ENCODE measurements at places on chromosomes 1 and 21.

DNA sequence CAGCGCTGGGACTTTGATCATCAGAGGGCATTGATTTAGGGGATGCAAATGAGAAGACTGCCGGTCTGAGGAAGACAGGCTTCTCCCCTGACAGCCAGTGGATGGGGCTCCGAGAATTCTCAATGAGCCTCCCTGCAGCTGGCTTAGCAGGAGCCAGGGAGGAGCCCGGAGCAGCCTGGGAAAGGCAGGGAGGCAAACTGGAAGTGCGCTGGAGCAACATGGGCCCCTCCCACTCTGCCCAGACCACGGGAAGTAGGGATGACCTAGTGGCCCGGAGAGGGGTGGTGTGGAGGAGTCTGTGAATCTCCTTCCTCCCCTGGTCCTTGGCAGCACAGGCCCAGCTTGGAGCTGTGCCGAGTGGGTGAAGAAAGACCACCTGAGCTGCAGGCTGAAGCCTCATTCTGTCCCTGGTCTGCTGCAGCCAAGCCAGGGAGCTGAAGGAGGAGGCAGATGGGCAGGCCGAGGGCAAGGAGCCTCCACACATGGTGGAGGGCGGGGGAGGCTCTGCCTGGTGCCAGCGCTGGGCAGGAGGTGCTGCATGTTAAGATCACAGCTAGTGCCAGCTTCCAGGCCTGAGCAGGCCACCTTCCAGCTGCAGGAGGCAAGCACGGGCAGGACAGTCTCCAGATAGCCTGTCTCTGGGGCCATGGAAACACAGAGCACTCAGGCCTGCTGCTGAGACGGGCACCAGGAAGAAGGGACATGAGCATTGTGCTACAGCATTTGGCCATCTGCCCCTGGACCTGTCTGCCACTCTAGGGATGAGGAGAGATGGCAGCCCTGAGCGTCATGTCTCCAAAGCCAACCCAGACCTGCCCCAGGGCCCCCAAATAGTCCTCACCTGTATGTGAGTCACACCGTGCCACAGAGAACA lies 12.2 kb upstream of the CLSTN1 start:
- DNase-seq, result no peak

DNA sequence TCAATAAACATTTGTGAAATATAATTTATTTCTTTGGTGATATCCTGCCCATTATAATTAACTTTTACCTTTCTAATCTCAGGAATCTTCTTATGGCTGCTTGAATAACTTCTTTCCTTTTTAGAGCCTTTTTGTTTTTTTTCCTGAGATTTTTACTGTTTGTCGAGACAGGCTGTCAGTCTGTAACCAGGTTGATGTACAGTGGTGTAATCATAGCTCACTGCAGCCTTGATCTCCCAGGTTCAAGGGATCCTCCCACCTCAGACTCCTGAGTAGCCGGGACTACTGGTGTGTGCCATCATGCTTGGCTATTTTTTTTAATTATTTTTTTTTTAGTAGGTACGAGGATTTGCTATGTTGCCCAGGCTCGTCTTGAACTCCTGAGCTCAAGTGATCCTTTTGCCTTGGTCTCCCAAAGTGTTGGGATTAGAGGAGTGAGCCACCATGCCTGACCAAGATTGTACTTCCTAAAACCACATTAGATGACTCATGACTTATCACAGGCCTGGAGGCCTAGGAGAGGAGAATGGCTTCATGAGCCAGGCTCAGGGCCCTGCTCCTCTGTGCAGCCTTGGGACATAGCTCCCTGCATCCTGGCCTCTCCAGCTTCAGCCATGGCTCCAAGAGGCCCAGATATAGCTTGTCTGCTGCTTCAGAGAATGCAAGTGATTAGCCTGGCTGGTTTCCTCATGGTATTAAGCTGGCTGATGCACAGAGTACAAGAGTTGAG lies 48.6 kb downstream of the CTH start:
- DNase-seq, result no peak

GRCh38 chr1:69494221-69494620 lies 73.5 kb upstream of the LRRC7 start:
- no peak for DNase-seq

- no peak for DNase-seq
These were observed 67.1 kb downstream of the UBE2T start for GRCh38 chr1:202274611-202275010.

GRCh38 chr1:115282807-115283208 lies 55.2 kb downstream of the NGF start:
- DNase-seq, result no peak

DNA sequence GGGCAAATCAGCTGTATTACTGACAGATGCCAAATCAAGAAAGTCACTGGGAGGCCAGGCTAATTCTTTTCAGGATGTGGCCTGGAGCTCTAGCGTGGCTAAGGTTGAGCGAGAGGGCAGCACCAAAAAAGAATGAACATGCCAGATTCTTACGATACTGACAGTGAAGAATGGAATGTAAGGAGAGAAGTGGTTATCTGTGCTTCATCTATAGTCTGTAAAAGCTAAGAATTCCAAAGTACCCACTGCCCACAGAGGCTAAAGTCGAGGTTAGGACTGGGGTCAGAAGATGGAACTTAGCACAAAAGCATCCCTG lies 32.7 kb downstream of the TFAP2E start:
- DNase-seq, result no peak

DNA sequence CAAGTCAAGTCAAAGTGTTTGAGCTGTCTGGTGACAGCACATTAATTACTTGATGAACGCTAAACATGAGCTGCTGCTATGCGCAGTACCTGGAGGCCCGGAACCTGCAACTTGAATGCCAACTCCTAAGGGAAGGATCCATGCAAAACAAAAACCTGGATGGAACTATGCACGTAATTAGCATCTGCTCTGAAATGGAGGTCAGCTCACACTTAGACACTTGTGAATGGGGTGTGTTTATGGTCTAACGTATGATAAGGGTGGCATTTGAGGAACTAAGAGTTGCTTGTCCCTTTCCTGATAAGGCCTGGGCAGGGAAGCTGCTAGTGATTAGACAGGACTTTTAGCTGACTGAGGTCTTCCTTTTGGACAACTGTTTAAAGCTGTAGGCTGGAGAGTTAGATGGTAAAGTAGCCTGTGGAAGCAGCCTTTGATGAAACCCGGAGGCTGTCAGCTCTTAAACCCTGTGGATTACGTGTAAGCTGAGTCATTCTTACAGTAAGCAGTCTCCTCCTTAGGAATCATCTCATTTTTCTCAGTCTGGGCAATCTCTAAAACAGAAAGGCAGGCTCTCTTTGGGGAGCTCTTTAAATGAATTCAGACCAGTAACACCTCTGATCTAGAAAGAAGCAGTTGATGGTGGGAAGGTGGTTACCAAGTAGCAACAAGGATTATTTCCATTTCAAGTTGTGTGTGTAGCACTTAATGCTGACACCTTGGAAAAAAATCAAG lies 6.8 kb downstream of the TENT5C start:
- no peak for DNase-seq

DNA sequence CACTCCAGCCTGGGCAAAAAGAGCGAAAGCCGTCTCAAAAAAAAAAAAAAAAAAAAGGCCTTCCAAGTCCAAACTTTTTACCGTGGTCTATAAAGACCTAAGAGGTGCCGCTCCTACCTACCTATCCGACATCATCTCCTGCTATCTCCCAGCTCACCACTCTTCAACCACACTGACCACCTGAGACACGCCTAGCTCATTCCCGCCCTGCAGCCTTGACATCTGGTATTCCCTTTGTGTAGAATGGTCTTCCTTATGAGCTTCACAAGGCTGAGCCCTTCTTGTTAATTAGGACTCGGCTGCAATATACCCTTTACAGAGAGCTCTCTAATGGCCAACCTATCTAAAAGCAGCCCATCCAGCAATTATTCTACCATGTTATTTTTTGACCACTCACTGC lies 680 bp downstream of the MAGOH start:
- no peak for DNase-seq

- DNase-seq, result no peak
These were observed 13.6 kb upstream of the TRIM17 start for GRCh38 chr1:228430243-228430642.

- DNase-seq, result peak; percentile 45
These were observed 66.3 kb upstream of the DIRAS3 start for GRCh38 chr1:68116643-68117235.

DNA sequence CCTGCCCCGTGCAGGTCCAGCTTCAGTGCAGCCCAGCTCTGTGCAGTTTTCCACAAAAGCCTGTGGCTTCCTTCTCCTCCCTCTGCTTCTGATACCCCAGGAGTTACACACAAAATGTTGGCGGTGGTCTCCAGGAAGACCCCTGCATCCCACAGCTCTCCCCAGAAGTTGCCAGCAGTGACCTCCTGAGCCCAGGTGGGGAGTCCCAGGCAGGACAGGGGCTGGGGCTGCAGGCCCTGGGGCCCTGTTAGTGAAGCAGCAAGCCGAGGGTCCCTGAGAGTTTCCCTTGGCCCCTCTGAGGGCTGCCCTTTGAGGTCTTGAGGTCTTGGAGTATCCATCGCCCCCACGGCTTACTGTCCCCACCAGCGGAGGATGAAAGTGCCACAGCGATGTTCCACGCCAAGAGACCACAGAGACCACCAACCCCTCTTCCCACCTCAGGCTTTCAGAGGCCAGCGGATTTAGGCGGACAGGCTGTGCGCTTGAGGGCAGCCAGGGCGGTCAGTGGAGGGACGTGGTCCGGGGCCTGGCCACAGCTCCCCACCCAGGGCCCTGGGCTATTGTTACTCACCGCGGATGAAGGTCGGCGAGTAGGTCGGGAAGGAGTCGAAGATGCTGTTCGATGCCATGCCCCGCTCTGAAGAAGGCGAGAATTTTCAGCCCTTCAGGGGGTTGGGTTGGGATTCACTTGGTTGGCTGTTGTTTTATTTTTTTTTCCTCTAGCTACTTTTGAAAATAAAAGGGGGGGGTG lies 34.0 kb upstream of the RUNX3 start:
- DNase-seq, result no peak

DNA sequence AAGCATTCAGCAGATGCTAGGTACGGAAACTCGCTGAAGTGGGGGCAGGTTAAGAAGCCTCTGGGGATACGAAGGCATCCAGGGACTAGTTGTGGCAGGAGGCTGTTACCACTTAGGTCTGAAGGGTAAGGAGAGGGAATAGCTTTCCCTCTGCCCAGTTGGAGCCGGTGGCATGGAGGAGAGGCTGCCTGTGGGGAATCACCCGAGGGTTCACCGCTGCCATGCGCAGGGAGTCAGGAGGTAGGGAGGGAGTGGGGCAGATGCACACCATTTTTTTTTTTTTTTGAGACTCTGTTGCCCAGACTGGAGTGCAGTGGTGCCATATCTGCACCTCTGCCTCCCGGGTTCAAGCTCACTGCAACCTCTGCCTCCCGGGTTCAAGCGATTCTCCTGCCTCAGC lies 6.1 kb downstream of the PCSK9 start:
- no peak for DNase-seq

- no peak for DNase-seq
These were observed 68.5 kb downstream of the HHAT start for GRCh38 chr1:210397252-210397651.

GRCh38 chr21:45994086-45994661 lies 12.6 kb downstream of the COL6A1 start:
- no peak for DNase-seq

GRCh38 chr1:19754482-19754881 lies 45.2 kb downstream of the TMCO4 start:
- DNase-seq, result peak; percentile 1

- no peak for DNase-seq
These were observed 501.0 kb upstream of the USP24 start for GRCh38 chr1:55716151-55716550.

GRCh38 chr1:207867136-207868109 lies 43.5 kb downstream of the CD34 start:
- no peak for DNase-seq

GRCh38 chr1:21510885-21511578 lies 1.8 kb downstream of the ALPL start:
- DNase-seq, result no peak

DNA sequence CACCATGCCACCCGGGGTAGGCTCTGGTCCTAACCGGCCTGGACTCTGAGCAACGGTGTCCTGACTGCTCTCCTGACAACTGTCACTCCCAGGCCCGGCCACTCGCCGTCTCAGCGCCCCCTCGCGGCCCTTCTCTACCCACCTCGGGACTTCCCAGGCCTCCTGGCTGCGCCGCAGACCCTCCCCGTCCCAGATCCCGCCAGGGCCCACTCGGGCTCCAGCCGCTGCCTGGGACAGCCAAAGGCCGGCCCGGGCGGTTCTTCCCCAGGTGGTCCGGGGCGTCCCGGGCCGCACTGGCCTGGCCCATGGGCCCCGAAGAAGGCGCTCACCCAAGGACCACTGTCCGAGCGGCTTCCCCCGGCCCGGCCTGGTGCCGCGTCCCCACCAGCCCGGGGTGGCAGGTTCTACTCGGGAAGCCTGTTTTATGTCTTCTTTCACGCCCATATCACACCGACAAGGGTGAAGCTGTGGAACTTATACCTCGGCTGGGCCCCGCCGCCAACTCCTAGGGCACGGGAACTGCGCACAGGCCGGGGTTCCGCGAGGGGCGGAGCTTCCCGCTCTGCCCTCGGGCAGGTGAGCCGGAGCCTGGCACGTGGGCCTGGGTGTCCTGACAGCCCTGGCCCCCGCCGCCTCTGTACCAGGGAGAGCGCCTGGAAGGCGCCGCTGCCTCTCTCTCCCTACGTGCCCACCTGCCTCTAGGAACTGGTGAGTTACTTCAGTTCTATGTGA lies 138.3 kb downstream of the TTLL7 start:
- peak; percentile 61 for DNase-seq

- DNase-seq, result no peak
These were observed 97.2 kb downstream of the ACTL8 start for GRCh38 chr1:17852383-17852782.

GRCh38 chr1:101971304-101971703 lies 25.4 kb downstream of the OLFM3 start:
- DNase-seq, result no peak

- DNase-seq, result peak; percentile 69
These were observed 2.0 kb upstream of the EFNA4 start for GRCh38 chr1:155061381-155062150.

DNA sequence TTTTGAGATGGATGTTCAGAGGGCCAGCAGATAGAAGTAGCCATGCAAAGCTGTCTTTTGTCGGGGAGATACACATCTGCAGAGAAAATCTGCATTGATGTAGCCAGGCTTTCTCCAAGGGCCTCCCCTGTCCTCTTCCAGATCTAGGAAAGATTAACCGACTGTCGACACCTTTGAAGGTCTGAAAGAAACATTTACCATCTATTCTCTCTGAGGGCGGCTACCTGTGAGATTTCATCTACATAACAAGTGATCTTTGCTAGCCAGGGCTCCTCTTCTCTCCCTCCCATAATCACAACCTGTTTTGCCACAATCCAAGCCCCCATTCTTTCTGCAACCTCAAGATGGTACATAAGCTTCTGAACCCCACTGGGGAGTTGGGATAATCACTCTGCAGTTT lies 193.6 kb downstream of the RGS7 start:
- DNase-seq, result no peak

DNA sequence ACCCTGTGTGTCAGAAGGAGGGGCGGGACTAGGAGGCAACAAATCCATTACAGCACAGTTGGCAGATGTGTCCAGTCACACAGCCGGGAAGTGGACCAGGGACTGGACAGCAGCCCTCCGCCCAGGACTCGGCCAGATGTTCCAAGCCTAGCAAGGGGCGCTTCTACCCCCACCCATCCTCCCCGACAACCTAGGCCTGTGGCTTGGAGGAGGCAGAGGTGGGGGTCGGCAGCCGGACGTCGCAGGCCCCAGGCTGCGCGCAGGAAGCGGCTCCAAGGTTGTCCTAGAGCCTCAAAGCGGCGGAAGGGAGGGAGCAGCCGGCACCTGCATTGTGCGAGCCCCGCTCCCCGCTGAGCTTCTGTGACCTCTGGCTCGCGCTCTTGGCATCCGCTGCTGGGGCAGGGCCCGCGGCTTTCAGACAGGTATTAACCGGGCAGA lies 20.6 kb upstream of the MYCL start:
- no peak for DNase-seq

Measured in NCI-H774 (cell line).